Naive thymus-derived CD4-positive, alpha-beta T cell (primary cell): ENCODE measurements at places on chromosomes 12 and 14. TPM values are rescaled to one million over a fixed set of nuclear protein-coding genes. Genes with fewer than 3 reads are reported as not detected.

Gene KRT75
- total RNA-seq = not detected

Gene MMP14
- total RNA-seq = 5.3 TPM

Gene CMA1
- total RNA-seq = not detected in 2 replicates

Gene TAS2R14
- total RNA-seq = 3.3 and 4.8 TPM in 2 replicates

Gene PXN
- 104 TPM for total RNA-seq

Gene SERPINA10
- total RNA-seq = not detected

GRCh38 chr12:132044661-132045412 is 95.1 kb downstream of the EP400 start:
- H3K27me3 ChIP-seq = no peaks in the 10 kb centered on the region
- H3K4me3 ChIP-seq = no peak overlapping the region
- H3K36me3 ChIP-seq = peaks cover 13% of the 10 kb centered on the region
- DNase-seq = no peak
- no peaks in the 10 kb centered on the region for H3K4me1 ChIP-seq

- no peaks in the 10 kb centered on the region for H3K27me3 ChIP-seq
- H3K27ac ChIP-seq = peak overlapping the region; percentile 88
- no peak for DNase-seq
- peaks cover 22% of the 10 kb centered on the region for H3K36me3 ChIP-seq
- H3K4me3 ChIP-seq = peak overlapping the region; percentile 99
- H3K4me1 ChIP-seq = peaks cover 21% of the 10 kb centered on the region
Measured at GRCh38 chr14:21476523-21476924, 235 bp downstream of the RAB2B start.

GRCh38 chr14:75283162-75283832 is 4.7 kb downstream of the FOS start:
- H3K4me3 ChIP-seq = no peak overlapping the region
- no peaks in the 10 kb centered on the region for H3K27me3 ChIP-seq
- peaks cover 14% of the 10 kb centered on the region for H3K4me1 ChIP-seq

GRCh38 chr12:44477331-44477980 is 398.7 kb downstream of the NELL2 start:
- no peaks in the 10 kb centered on the region for H3K4me1 ChIP-seq
- no peak overlapping the region for H3K27ac ChIP-seq
- no peak overlapping the region for H3K4me3 ChIP-seq
- H3K27me3 ChIP-seq = no peaks in the 10 kb centered on the region
- no peak for DNase-seq

DNA sequence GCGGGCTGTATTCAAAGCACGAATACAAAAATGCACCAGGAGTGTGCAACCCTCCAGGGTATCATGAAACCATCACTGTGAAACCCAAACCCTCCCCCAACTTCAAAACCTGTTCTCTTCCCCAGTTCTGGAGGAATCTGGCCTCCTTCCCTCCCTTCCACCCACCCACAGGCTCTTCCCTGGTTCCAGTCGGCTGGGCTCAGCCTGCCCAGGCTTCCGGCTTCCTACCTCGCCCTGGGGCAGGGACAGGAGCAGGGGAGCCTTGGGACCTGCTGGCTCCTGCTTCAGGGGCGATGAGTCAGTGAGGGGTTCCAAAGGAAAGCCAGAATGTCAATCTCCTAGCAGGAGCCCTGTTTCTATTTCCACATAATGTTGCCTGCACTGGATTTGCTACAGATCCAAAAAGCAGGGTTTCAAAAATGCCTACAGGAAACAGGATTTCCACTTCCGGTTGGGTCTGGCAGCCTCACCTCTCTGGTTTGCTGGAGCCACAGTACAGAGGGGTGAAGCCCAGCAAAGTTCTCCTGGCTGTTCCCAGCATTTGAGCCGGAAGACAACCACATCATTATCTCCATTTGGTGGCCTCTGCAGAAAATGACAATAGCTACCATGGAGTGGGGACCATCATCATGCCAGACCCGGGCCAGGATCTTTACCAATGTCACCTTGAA is 278.3 kb downstream of the DPF3 start:
- no peak for DNase-seq
- no peak overlapping the region for H3K4me3 ChIP-seq
- no peaks in the 10 kb centered on the region for H3K4me1 ChIP-seq
- no peak overlapping the region for H3K27ac ChIP-seq

- no peak overlapping the region for H3K4me3 ChIP-seq
- no peak for DNase-seq
- H3K36me3 ChIP-seq = no peaks in the 10 kb centered on the region
- no peak overlapping the region for H3K27ac ChIP-seq
Measured at GRCh38 chr12:80219345-80219744, 120.0 kb downstream of the OTOGL start.

DNA sequence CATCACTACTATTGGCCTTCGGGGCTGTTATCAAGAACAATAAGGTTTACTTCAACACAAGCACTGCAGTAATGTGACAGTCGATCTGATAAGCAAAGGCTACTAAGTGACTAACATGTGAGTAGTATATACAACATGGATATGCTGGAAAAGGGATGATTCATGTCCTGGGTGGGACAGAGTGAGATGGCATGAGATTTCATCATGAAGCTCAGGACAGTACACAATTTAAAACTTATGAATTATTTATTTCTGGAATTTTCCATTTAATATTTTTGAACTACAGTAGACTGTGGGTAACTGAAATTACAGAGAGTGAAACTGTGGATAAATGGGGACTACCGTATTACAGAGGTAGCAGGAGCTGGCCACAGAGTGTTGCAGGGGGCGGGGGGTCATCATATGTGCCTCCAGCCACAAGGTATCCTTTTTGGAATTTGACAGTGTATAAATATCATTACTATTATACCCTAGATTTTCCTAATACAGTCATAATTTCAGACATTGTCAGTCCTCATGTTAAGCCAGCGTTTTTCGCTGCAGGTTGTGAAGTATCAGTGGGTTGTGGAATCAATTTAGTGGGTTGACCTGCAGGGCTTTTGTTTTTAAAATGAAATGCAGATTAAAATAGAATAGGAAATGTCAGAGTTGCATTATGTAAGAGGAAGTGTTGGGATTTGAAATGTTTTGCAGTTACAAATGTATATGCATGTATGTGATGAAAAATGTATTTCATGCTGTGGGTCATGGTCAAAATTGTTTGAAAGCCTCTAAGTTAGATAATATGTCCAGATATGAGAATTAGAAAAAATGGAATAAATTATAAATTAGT is 148.0 kb upstream of the NUDT4 start:
- no peak overlapping the region for H3K4me3 ChIP-seq
- H3K27me3 ChIP-seq = no peaks in the 10 kb centered on the region
- DNase-seq = no peak
- H3K4me1 ChIP-seq = no peaks in the 10 kb centered on the region
- H3K27ac ChIP-seq = no peak overlapping the region

GRCh38 chr12:3727877-3728632 is 24.9 kb downstream of the CRACR2A start:
- peaks cover 25% of the 10 kb centered on the region for H3K4me1 ChIP-seq
- H3K27me3 ChIP-seq = no peaks in the 10 kb centered on the region
- H3K4me3 ChIP-seq = no peak overlapping the region
- DNase-seq = peak; percentile 59
- H3K36me3 ChIP-seq = no peaks in the 10 kb centered on the region

DNA sequence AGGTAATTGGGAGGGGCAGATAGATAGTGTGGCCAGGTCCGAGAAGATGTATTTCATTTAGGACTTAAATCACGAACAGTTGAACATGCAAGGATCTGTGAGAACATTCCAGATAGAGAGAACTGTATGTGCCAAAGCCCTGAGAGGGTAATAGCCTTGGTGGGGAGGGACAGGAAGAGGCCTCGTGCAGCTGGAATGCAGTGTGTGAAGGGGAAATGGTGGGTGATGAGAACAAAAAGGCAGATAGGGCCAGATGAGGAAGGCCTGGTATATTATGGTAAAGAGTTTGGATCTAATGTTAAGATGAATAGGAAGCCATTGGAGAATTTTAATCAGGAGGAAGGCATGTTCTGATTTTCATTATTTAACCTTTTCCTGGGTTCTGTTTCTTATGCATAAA is 136.3 kb downstream of the TPH2 start:
- no peak overlapping the region for H3K4me3 ChIP-seq
- no peaks in the 10 kb centered on the region for H3K27me3 ChIP-seq
- no peak for DNase-seq
- H3K27ac ChIP-seq = no peak overlapping the region
- H3K36me3 ChIP-seq = no peaks in the 10 kb centered on the region

DNA sequence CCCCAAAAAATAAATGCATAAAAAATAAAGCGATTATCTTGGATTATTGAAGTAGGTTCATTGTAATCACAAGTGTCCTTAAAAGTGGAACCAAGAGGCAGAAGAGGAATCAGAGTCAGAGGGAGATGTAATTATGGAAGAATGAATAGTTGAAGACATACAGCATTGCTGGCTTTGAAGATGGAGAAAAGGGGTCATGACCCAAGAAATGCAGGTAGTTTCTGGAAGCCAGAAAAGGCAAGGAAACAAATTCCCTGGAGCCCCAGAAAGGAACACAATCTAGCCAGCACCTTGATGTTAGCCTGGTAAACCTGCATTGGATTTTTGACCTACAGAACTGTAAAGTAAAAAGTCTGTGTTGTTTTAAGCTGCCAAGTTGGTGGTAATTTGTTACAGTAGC is 57.5 kb upstream of the PTGR2 start:
- H3K36me3 ChIP-seq = no peaks in the 10 kb centered on the region
- no peak overlapping the region for H3K4me3 ChIP-seq
- no peak for DNase-seq
- no peaks in the 10 kb centered on the region for H3K27me3 ChIP-seq
- H3K4me1 ChIP-seq = no peaks in the 10 kb centered on the region

GRCh38 chr12:68140556-68140955 is 19.0 kb downstream of the IFNG start:
- no peaks in the 10 kb centered on the region for H3K27me3 ChIP-seq
- no peak overlapping the region for H3K27ac ChIP-seq
- peaks cover 16% of the 10 kb centered on the region for H3K4me1 ChIP-seq
- DNase-seq = no peak
- H3K36me3 ChIP-seq = no peaks in the 10 kb centered on the region
- H3K4me3 ChIP-seq = no peak overlapping the region

GRCh38 chr12:131600160-131600532 is 110.7 kb upstream of the SFSWAP start:
- no peaks in the 10 kb centered on the region for H3K36me3 ChIP-seq
- DNase-seq = no peak
- H3K27ac ChIP-seq = no peak overlapping the region
- H3K27me3 ChIP-seq = no peaks in the 10 kb centered on the region
- H3K4me3 ChIP-seq = no peak overlapping the region

- peak within 1 kb of the TSS; percentile 71 for H3K27ac ChIP-seq
- peak; percentile 46 for DNase-seq
- no peaks in the 10 kb centered on the region for H3K27me3 ChIP-seq
- peak within 1 kb of the TSS; percentile 68 for H3K4me3 ChIP-seq
- H3K4me1 ChIP-seq = peaks cover 31% of the 10 kb centered on the region
Measured at GRCh38 chr12:112906712-112907414, at the start of gene OAS1. Gene OAS1 (plus strand): TSS chr12:112906962. CDS start chr12:112907040, 78 bp downstream.

- no peak overlapping the region for H3K27ac ChIP-seq
- H3K4me1 ChIP-seq = peaks cover 18% of the 10 kb centered on the region
- no peak for DNase-seq
- H3K36me3 ChIP-seq = peaks cover 19% of the 10 kb centered on the region
Measured at GRCh38 chr14:69712599-69713088, 54.3 kb upstream of the SRSF5 start.

DNA sequence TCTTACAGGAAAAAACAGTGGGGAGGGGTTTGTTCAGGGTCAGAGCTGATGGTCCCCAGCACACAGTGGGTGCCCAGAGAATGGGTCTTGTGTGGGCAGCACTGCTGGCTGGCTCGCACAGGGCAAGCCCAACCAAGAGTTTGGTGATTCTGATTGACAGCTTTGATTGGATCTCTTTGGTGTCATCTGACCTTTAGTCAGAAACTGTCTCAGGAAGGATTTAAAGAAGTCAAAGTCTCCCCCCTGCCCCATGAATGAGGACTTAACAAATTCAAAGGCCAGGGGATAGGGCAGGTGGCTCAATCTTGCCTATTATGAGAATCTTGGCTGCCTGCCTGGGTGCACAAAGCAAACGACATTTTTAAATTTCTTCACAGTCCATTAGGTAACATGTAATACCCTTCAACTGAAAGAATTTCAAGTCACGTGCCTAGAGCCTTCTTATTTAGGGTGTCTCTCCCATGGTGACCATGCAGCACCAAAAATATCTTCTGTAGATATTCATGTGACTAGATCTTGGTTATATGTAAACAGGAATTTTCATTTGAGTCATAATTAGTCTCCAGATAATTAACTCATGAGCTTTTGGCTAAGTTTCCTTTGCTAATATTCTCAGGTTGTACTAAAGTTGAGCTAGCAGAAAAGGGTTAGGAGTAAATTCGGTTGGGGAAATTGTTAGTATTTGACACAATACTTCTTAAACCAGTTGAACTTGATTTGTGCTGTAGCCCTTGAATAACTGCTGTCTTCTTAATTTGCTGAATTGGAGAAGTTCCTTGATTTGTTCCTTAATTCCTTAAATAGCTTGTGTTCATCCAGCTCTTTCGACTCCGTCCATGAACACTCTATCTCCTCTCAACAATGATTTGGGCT is 54.5 kb upstream of the HECTD1 start:
- no peak overlapping the region for H3K27ac ChIP-seq
- H3K4me3 ChIP-seq = no peak overlapping the region
- no peaks in the 10 kb centered on the region for H3K4me1 ChIP-seq
- H3K36me3 ChIP-seq = no peaks in the 10 kb centered on the region

- no peak for DNase-seq
- no peaks in the 10 kb centered on the region for H3K36me3 ChIP-seq
- H3K4me1 ChIP-seq = peaks cover 35% of the 10 kb centered on the region
- H3K27ac ChIP-seq = no peak overlapping the region
Measured at GRCh38 chr14:68770553-68771286, 22.1 kb downstream of the ZFP36L1 start.
